Amygdala (tissue), 56 donors: ENCODE measurements at places on chromosomes 5 and 9.

- DNase-seq = no peak
Observed at GRCh38 chr5:39195198-39195826, 24.1 kb downstream of the FYB1 start.

DNA sequence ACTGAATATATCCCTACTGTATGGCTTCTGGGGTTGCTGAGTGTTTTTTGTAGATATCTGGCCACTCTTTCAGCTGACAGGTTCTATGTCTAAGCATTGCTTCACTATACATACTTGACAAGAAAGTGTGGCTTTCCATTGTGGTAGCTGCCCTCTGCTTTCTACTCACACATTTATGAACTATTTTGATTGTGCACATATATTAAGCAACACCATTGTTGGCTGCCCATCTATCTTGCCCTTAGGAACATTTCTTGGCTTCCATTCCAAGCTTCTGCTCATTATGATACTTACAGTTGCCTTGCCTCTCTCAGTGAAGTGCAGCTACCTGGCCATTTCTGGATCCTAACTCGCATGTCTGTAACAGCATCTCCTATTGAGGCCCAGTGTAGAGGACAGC, 153.6 kb upstream of the MOCS2 start:
- DNase-seq = no peak

DNA sequence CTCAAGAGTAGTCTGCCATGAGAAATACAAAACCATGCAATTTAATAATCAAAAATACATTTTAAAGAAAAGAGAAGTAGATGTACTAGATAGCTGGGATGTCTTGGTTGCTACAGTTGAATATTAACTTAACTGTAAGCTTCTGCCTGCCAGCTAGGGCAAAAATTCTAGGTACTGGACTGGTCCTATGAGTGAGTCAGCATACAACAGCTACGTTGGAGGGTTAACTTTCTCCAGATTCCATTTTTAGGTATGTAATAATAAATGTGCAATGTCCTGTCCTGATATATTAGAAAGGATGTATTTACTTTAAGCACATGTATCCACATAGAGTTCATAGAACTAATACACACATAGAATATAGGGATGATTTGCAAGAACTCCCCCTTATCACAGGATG, 230.1 kb downstream of the CAAP1 start:
- no peak for DNase-seq

GRCh38 chr5:33885679-33886078, 6.1 kb downstream of the ADAMTS12 start:
- DNase-seq = no peak

- DNase-seq = no peak
Observed at GRCh38 chr9:129351058-129351641, 173.1 kb upstream of the IER5L start.

GRCh38 chr5:39394946-39395345, 29.8 kb downstream of the DAB2 start:
- DNase-seq = no peak

GRCh38 chr5:4101189-4101588, 505.6 kb downstream of the IRX1 start:
- no peak for DNase-seq

DNA sequence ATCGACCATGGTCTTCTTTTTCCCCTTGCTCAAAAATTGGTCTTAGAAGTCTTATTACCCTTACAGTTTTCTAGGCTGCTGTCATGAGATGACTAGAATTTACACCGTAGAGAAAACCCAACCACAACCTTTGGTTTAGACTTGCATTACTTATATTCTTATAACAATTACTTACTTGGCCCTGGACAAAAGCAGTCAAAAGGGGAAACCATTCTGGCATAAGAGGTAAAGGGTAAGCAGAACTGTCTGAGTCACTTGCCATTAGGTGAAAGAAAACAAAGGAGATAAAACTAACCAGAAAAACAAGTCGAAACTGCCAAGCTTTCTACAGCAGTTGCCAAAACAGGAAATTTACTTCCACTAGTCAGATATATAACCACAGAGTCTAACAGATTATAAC, 17.9 kb downstream of the TMEM245 start:
- no peak for DNase-seq

- DNase-seq = no peak
Observed at GRCh38 chr5:77545285-77545684, 53.2 kb upstream of the WDR41 start.

GRCh38 chr9:22117511-22118384, 108.6 kb upstream of the CDKN2B start:
- DNase-seq = no peak

DNA sequence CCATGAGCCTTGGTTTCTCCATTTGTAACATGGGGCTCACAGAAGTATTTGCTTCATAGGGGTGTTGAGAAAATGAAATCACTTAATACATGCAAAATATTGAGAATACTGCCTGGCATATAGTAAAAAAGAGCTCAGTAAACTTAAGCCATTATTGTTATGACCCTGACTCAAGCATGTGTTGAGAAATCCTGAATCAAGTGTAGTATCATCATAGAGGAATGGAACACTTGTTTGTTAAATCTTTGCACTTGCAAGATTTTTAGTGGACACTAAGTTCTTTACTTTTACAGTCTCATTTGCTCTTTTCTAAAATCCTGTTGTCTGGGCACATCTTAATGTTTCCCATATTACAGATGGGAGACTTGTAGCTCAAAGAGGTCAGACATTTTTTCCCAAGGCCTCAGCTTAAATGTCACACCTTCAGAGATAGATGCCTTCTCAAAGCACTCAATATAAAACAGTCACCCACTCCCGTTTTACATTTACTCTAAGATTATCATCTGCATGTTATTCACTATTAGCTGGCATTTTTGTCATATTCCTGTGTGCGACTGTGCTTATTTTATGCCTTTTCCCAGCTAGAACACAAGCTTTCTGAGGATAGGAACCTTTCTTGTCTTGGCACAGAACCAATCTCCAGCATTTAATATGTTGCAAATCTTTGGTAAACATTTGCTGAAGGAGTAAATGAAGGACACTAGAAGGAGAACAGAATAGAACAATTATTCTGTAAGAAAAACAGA, 250.0 kb upstream of the TNC start:
- DNase-seq = no peak

- DNase-seq = no peak
Observed at GRCh38 chr5:142481410-142481809, 156.6 kb upstream of the SPRY4 start.

DNA sequence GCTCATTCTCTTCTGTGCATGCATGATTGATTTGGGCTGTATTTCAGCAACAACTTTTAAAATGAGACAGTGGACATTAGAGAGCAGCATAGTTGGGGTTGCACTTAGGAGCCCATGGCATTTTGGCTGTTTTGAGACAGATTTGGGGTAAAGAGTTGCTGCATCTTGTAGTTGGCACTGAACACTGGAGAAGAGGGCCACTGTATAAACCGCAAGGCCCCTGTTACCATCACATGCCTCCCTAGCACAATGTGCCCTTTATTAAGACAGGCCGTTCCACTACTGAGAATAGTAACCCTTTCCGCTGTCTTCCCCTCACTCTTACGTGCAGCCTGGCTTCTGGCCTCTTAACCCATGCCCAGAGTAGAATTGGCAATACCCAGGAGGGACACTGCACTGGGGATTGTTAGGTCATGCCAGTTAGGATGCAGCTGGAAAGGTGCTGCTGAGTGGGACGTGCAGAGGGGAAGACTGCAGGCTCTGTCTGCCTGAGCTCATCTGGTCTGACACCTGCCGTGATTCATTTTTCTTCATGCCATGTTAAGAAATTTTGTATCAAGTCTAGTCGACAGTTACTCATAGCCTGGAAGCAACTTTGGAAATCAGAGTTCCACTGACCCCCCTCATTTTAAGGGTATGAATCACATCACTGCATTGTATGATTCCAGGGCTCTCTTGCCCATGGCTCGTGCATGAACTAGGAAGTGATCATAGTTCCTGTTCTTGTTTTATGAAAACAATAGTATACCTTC, 146.9 kb upstream of the DMRT1 start:
- DNase-seq = peak; percentile 85

- no peak for DNase-seq
Observed at GRCh38 chr9:95517559-95518425, 1.0 kb upstream of the PTCH1 start.

- no peak for DNase-seq
Observed at GRCh38 chr5:169029037-169029436, 271.9 kb downstream of the SLIT3 start.

GRCh38 chr9:92247296-92247695, 46.2 kb downstream of the IARS1 start:
- DNase-seq = no peak

DNA sequence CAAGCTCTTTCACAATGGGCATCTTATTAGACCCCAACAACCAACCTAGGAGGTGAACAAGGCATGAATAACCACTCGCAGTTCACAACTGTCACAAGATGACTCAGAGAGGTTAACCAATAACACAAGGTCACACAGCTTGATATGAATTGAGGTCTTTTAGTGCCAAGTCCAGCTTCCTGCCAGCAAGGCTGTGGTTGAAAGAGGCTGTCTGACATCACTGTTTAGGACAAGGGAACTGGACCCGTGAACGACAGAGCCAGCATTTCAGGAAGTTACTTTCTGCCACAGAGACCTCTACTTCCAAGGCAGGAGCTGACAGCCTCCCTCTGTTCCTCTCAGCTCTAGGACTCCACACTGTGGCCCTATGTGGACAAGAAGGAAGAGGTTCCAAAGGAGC, 53.4 kb upstream of the ALDH1B1 start:
- no peak for DNase-seq

DNA sequence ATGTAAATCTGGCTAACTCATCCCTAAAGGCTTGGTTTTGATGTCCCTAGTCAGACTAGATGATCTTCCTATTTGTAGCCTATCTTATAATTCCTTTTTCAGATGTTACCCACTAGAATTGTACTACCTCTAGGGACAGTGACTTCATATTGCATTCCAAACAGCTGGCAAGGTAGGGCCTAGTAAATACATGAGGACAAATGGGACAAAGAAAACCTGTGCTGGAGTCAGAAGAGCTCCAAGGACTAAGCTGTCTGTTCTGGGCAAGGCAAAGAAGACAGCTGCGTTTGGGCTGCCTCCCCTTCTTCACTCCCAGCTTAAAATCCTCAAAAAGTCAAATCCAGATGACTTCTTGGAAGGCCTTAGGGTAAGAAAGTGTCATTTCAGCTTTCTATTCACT, 10.0 kb downstream of the DMXL1 start:
- no peak for DNase-seq

- no peak for DNase-seq
Observed at GRCh38 chr5:177458912-177459350, 12.3 kb downstream of the PRR7 start.
